Cardiac septum (tissue), 1 donor: ENCODE measurements at places on chromosomes 11 and 22. TPM values are rescaled to one million over a fixed set of nuclear protein-coding genes. Genes with fewer than 3 reads are reported as not detected.

DNA sequence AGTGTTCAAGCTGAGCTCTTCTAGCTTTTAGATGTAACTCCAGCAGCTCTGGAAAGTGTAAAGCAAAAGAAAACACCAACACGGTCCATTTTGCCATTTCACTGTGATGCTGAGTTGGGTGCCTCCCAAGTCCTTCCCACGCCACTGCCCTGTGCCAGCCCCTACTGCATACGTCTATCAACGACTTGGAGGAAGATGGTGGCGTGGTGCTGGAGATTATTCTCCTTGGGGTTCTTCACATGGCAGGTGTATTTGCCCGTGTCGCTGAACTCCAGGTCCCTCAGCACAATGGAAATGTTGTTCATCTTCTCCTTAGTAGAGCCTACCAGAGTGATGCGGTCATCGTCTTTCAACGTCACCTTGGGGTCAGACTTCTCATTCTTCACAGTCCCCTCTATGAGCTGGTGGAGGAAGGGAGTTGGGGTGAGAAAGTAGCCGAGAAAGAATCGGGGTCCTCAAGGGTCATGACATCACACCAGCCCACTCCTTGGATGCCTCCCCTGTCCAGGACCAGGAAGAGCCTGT is 8.9 kb downstream of the SCN4B start:
- DNase-seq, result no peak

The RTN4R gene
- total RNA-seq, result 1.0 TPM

DNA sequence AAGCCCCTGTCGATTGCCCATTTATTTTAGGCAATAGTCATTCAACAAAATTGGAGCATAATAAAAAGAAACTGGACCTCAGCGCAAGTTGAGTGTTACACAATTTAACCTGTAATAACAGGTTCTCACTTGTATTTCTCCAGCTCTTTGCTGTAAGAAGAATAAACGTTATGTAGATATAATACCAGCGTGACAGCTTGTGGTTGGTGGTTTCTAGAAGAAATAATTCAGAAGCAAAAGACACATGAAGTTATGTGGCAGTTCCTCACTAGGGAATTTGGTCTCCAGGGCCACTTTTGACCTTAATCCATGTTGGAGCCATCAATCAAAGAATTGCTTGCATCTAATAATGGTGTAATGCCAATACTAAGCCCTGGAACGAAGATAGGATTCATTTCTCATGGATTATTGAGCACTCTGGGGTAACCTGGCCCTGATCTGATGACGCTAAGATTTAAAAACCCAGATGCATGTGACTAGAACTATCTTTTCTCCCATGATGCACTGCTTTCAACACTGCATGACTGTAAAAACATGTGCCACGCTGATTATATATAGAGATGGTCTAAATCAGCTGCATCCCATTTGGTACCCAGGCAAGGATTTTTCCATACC is 129.7 kb upstream of the LDLRAD3 start:
- no peak for DNase-seq

DNA sequence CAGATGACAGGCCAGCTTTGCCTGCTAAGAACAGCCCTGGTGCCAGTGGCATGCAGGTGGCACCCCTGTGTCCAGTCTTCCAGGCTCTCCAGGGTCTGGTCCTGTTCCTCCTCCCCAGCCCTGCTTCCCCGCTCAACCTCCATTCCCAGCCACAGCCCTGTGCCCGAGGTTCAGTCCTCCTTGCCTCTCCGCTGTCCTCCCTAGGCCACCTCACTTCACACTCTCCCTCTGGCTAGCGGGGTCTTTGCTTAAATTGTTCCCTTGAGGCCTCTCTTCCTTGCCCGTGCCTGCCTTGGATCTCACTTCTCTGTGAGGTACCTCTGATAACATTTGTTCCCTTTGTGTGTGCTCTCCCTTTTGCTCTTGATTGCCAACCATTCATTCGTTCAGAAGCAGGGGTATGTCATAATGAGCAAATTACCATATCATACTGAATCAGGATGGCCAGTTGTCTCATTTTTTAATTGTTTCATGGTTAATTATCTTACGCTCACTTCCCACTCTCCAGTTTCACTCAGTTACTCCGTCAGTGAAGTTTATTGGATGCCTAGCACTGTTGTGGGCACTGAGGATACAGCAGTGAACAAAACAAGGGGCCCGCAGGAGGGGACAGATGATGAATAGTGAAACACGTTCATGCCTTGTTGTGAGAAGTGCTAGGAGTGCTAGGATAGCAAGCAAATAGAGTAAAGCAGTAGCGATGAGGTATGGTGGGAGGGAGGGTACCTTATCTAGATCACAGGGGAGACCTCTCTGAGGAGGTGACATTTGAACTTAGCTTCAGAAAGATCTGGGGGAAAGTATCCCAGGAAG is 7.4 kb downstream of the BMAL1 start:
- DNase-seq, result no peak
